ENCODE measurements at places on chromosomes 5 and 9.
A peak's percentile ranks its signal among the peaks of the same experiment; 100 is the strongest.

- no peak overlapping the region for H3K4me3 ChIP-seq
- H3K27ac ChIP-seq = no peak overlapping the region
- no peak for DNase-seq
Observed at GRCh38 chr9:95085861-95086563, 231.5 kb downstream of the FANCC start.

GRCh38 chr5:35092703-35093102 is 45.0 kb upstream of the AGXT2 start:
- no peaks in the 10 kb centered on the region for H3K27me3 ChIP-seq
- H3K36me3 ChIP-seq = no peaks in the 10 kb centered on the region
- no peak overlapping the region for H3K27ac ChIP-seq
- H3K4me3 ChIP-seq = no peak overlapping the region
- DNase-seq = no peak
- H3K4me1 ChIP-seq = no peaks in the 10 kb centered on the region

DNA sequence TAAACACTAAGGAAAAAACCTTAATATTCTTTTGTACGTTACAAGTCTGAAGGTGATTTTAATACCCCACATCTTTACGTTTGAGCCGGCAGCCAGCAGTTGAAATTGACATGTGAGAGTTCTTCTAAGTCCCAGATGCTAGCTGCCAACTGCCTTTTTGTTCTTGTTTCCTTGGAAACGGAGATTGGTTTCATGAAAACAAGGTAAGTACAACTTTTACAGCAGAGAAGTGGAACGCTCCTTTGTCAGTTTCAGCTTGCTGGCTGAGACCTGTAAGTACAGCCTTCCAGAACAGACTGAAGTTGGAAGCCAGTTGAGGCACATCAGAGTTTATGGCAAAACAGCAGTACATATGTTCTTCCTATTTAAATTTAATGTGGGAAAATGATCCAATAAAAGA is 1018.4 kb upstream of the ARRDC3 start:
- H3K36me3 ChIP-seq = no peaks in the 10 kb centered on the region
- H3K4me3 ChIP-seq = no peak overlapping the region
- peak; percentile 43 for DNase-seq
- H3K27me3 ChIP-seq = no peaks in the 10 kb centered on the region
- H3K4me1 ChIP-seq = peaks cover 7% of the 10 kb centered on the region

DNA sequence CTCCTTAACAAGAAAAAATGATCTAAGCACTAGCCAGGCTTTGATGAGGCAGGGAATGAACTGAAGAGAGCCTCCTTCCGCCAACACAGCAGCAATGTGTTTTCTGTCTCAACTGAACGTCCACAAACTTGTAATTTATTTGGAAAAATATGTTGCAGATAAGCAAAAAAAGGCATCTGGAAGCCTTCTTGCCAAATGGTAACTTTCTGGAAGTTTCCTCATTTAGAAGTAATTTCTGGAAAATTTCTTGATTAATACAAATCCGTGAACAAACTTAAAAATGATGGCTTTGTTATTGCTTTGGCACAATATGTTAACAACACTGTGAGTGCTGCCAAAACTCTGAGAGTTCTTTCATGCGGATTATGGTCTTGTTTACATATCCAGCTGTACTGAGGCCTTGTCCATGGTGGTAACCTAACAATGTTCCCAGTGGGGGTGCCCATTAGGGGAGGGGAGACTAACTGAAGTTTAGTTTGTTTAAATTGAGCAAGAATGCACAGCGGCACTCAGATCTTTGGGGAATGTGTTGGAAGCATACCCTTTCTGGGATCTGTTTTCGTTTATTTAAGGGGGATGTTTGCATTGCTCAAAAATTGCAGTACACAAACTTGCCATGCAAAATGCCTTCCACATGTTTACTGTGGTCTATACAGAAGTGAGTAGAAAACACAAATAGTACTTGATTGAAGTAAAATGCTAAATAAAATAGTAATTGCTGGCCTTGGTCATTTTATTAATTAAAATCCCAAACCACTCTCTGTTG is 334.7 kb downstream of the NR2F1-AS1 start:
- DNase-seq = peak; percentile 13
- H3K36me3 ChIP-seq = no peaks in the 10 kb centered on the region
- no peaks in the 10 kb centered on the region for H3K27me3 ChIP-seq
- H3K4me1 ChIP-seq = peaks cover 17% of the 10 kb centered on the region
- no peak overlapping the region for H3K27ac ChIP-seq

DNA sequence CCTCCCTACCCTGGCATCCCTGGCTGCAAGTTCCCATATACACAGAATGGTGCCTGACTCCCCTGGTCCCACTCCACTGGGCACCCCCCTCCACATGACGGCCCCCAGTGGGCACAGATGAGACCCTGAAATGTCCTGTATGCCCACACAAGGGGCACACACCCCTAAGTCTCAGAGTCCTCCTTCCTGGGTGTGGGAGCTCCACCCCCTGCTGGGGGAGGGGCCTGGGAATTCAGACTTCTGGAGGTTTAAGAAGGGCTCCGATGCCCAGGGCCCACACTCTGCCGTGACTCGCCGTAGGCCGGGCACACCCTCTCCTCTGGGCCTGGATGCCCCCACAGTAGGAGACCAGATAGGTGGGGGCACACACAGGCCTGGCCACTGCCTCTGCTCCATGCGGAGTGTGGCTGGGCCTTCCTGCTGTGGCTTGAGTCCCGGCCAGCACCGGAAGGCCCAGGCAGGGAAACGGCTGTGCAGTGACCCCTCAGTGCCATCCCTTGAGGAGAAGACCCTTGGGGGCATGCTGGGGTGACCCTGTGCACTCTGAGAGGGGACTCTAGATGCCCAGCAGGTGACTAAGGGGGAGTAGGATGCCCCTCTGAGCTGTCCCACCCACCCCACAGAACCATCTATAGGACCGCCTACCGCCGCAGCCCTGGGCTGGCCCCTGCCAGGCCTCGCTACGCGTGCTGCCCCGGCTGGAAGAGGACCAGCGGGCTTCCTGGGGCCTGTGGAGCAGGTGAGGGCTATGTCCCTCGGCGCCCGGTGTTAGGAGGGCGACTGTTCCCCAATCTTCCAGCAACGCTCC is 6.5 kb downstream of the EGFL7 start:
- no peaks in the 10 kb centered on the region for H3K27me3 ChIP-seq
- no peak overlapping the region for H3K27ac ChIP-seq
- H3K4me3 ChIP-seq = no peak overlapping the region

DNA sequence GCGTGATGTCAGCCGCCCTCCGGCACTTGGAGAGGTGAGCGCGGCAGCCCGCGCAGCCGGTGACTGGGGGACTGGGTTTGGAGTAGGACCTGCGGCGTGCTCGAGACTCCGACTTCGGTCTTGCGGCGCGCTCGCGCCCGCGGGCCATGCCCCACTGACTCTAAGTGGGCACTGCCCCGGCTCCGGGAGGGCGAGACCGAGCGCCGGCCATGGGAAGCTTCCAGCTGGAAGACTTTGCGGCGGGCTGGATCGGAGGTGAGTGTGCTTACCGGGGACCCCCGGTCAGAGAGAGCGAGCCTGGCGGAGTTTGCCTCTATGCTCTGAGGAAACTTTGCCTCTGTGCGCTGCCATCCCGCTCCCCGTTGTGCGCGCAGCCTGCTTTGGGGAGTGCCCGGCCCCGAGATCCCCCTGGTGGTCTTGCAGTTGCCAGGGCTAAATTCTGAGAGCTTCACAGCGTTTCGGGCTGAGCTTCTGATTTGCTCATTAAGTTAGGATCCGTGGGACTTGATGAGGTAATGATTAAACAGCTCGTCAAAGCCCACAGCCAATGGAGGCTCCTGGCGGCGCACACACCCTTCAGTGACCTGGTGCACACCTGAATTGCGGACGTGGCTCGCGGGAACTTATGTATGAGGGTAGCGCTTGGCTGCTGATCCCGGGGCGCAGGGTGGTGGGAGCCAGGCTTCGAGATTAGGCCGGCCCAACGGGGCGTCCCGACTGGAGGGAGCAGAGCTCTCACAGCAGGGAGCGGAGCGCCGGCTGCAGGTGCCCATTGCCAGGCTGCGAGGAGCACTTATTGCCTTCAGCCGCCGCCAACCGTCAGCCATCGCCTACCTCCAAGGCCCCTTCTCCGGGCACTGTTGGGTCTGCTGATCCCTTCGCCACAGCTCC is at the start of gene SLC25A48:
Gene SLC25A48, plus strand, starts transcription at position 25 of the 891 bp plus-strand sequence. Its CDS starts 185 bp downstream, at position 210.
- no peaks in the 10 kb centered on the region for H3K36me3 ChIP-seq
- peaks cover 12% of the 10 kb centered on the region for H3K4me1 ChIP-seq
- peak; percentile 68 for DNase-seq
- H3K4me3 ChIP-seq = no peak within 1 kb of the TSS
- no peak within 1 kb of the TSS for H3K27ac ChIP-seq
- peaks cover 4% of the 10 kb centered on the region for H3K27me3 ChIP-seq

DNA sequence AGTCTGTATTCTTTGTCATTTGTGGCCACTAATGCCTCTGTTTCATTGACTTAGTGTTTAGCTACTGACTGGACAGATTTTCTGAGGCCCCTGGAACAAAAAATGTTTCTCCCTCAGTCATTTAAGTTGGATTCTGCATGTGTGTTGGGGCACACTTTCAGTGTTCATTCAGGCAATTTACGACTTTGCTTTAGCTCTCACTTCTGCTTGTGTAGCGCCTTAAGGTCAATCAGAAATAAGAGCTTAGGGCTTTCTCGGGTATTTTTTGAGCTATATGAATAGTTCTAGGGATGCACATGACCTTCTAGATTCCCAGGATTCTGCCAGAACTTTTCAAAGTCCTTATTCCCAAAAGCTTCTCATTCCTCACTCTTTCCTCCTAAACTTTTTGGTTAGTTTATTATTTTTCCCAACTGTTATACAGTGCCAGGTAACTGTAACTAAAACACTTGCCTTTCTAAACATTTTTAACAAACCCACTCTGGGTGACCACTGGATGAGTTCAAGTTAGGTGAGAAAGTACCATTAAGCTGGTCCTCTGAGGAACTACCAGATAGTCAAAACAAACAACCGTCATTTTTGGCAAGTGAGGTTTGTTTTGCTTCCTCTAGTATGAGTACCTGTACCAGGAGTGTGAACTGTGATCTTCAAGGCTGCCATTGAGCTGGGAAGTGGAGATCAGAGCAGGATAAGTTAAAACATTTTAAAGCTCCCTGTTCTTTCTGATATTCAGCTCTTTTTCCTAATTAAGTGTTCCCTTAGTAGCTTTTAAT is 571.3 kb upstream of the TLE4 start:
- no peaks in the 10 kb centered on the region for H3K36me3 ChIP-seq
- no peaks in the 10 kb centered on the region for H3K4me1 ChIP-seq
- H3K4me3 ChIP-seq = no peak overlapping the region
- no peak overlapping the region for H3K27ac ChIP-seq
- no peak for DNase-seq

GRCh38 chr9:93369686-93370085 is 81.8 kb upstream of the FAM120A start:
- no peaks in the 10 kb centered on the region for H3K27me3 ChIP-seq
- H3K27ac ChIP-seq = no peak overlapping the region
- no peak overlapping the region for H3K4me3 ChIP-seq
- DNase-seq = no peak

GRCh38 chr5:136484808-136485325 is 119.5 kb upstream of the TRPC7 start:
- no peaks in the 10 kb centered on the region for H3K27me3 ChIP-seq
- no peak overlapping the region for H3K4me3 ChIP-seq
- DNase-seq = no peak
- H3K27ac ChIP-seq = no peak overlapping the region

GRCh38 chr5:39755452-39755851 is 330.7 kb upstream of the DAB2 start:
- H3K36me3 ChIP-seq = no peaks in the 10 kb centered on the region
- no peak overlapping the region for H3K4me3 ChIP-seq
- H3K27me3 ChIP-seq = no peaks in the 10 kb centered on the region

GRCh38 chr5:108670591-108671289 is 77.0 kb upstream of the FER start:
- H3K4me1 ChIP-seq = peaks cover 16% of the 10 kb centered on the region
- no peak overlapping the region for H3K27ac ChIP-seq
- no peaks in the 10 kb centered on the region for H3K27me3 ChIP-seq
- H3K36me3 ChIP-seq = no peaks in the 10 kb centered on the region
- H3K4me3 ChIP-seq = no peak overlapping the region

- H3K36me3 ChIP-seq = no peaks in the 10 kb centered on the region
- H3K4me1 ChIP-seq = no peaks in the 10 kb centered on the region
- H3K27me3 ChIP-seq = no peaks in the 10 kb centered on the region
Observed at GRCh38 chr5:88502179-88503040, 233.8 kb upstream of the TMEM161B start.

DNA sequence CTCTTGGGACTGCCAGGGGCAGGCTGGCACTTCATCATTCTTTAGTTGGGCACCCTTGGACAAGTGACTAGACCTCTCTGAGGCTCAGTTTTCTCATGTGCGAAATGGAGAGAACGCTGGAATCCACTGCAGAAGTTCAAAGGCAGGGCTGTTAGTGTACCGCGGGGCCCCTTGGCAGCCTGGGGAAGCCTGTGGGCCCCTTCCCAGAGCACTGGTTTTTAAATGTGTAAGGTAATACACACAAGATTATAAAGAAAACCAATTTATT is 209.5 kb upstream of the MVB12B start:
- H3K4me1 ChIP-seq = no peaks in the 10 kb centered on the region
- no peak overlapping the region for H3K27ac ChIP-seq
- no peaks in the 10 kb centered on the region for H3K36me3 ChIP-seq
- no peak for DNase-seq
- no peak overlapping the region for H3K4me3 ChIP-seq
- no peaks in the 10 kb centered on the region for H3K27me3 ChIP-seq

- peaks cover 16% of the 10 kb centered on the region for H3K4me1 ChIP-seq
- no peak overlapping the region for H3K27ac ChIP-seq
- no peaks in the 10 kb centered on the region for H3K36me3 ChIP-seq
- no peaks in the 10 kb centered on the region for H3K27me3 ChIP-seq
Observed at GRCh38 chr5:61389609-61390008, 57.6 kb downstream of the ZSWIM6 start.

DNA sequence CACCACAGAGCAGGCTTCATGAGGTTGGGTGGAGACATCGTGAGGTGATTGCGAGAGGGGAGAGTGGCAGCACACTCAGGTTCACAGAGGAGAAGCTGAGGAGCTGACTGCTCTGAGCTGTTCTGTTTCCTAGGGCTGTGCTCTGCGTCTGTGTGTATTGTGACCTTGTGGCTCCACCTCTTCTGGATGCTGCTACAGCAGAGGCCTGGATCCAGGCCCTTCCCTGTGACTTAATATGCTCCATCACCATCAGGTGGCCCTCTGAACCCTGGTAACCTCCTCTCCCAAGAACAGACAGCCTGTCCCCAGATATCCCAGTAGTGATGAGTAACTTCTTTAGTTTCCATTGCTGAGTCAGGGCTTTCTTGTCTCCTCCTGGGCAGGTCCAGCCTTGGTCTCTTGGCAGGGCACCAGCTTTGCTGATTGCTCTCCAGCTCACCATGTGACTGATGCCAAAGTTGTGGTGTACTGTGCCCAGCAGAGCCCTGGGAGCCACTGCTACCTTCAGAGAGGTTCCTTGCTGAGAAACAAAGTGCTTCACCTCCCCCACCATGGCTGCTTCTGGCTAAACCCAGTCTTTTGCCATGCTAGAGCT is 212.8 kb upstream of the CHD1 start:
- DNase-seq = no peak
- no peak overlapping the region for H3K4me3 ChIP-seq
- H3K27ac ChIP-seq = no peak overlapping the region

GRCh38 chr9:74412236-74412979 is 84.7 kb upstream of the RORB start:
- no peaks in the 10 kb centered on the region for H3K36me3 ChIP-seq
- no peak overlapping the region for H3K4me3 ChIP-seq
- peak; percentile 33 for DNase-seq
- peak overlapping the region; percentile 79 for H3K27ac ChIP-seq

- DNase-seq = peak; percentile 95
- peak overlapping the region; percentile 99 for H3K4me3 ChIP-seq
- H3K4me1 ChIP-seq = peaks cover 15% of the 10 kb centered on the region
- H3K36me3 ChIP-seq = no peaks in the 10 kb centered on the region
- H3K27me3 ChIP-seq = no peaks in the 10 kb centered on the region
Observed at GRCh38 chr5:96934708-96935558, 947 bp upstream of the LNPEP start.
